ENCODE measurements at places on chromosomes 11 and 22.

DNA sequence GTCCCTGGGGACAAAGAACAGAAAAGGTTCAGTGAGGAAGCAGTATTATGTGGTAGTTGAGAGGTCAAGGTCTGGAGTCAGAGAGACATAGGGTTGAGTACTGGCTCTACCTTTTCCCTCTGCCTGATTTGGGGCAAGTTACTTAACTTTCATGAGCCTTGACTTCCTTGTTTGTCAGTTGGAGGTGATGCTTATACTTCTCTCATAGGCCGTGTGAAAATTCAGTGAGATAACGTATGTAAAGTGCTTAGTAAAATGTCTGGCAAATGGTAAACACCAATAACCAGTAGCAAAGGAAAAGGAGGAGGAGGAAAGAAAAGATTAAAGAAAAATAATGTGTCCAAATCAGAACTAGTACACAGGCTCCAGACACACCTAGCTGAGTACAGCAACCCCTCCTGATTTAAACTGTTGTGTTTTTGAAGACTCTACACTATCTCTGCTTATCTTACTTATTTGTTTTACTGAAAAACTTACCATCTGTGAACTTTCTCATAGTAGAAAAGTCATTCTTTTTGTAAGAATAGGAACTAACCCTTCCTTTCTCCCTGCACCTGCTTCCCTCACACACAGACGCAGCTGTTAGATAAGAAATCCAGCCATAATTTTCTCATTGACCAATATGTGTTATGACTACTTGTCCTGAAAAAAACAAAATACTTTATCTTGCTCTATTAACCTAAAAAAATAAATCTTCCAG lies 126.9 kb downstream of the CD44 start:
- DNase-seq: no peak

- DNase-seq: no peak
These were observed 2.6 kb downstream of the OVOL1 start for GRCh38 chr11:65789230-65790103.

- no peak for DNase-seq
These were observed 13.8 kb upstream of the AMOTL1 start for GRCh38 chr11:94754335-94754734.

- no peak for DNase-seq
These were observed 16.1 kb downstream of the TUB start for GRCh38 chr11:8097062-8097461.
